ENCODE measurements at places on chromosomes 2 and 18. TPM values are rescaled to one million over a fixed set of nuclear protein-coding genes. Genes with fewer than 3 reads are reported as not detected.

DNA sequence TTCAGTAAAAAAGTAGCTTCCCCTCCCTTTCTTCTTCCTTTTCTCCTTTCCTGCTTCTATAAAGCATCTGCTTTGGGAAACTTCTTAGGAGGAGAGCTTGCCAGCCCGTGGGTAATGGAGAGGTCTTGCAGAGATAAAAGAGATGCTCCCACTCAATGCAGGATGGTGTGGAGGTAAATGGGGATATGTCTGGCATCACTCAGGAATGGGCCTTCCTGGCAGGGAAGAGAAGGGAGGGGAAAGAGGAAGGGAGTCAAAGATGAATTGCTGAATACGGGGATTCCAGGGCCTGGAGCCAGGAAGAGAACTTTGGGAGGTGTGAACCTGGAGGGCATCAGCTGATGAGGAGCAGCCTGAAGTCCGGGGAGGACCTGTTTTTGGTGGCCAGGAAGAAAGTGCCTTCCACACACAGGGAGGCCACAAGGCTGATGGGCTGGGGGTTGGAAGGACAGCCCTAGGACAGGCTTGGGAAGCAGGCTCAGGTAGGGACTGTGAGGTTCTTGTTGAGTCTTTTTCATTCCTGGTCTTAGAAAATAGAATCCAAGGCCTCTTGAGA, 25.2 kb downstream of the IL1B start:
- no peaks in the 10 kb centered on the region for H3K36me3 ChIP-seq
- no peak for DNase-seq
- H3K4me3 ChIP-seq = no peak overlapping the region
- H3K4me1 ChIP-seq = peaks cover 33% of the 10 kb centered on the region
- H3K27me3 ChIP-seq = no peaks in the 10 kb centered on the region

GRCh38 chr2:86622519-86623042, 1.1 kb downstream of the RNF103 start:
- no peaks in the 10 kb centered on the region for H3K27me3 ChIP-seq
- DNase-seq = no peak
- peak overlapping the region; percentile 78 for H3K4me3 ChIP-seq
- peak overlapping the region; percentile 88 for H3K27ac ChIP-seq
- H3K36me3 ChIP-seq = peaks cover 7% of the 10 kb centered on the region

DNA sequence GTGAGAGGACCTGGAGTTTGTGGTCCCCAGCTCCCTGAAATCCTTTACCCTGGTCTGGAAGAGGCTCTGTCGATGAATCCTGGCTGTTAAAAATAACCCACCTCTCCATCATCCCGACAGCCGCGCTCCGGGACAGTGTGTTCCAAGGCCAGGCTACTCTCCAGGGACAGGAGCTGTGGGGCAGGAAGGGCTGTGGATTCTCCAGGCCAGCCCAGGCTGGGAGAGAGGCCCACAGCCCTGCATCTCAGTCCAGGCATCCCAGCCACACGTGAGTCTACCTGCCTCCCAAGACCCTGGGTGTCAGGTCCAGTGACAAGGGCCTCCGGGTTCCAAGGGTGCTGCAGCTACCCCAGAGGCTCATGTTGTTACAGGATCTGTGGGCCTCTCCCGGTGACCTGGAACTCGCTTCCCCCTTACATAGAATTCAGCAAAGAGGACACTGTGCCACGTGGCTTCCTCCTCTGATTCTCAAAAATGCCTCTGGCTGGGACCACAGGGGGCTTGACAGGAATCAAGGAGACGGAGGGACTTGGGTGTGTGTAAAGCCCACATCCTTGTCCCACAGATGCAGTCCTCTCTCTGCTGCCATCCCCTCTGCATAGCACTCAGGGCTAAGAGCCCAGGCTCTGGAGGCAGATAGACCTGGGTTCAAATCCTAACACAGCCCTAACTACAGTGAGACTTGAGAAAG, 17.3 kb downstream of the ADRA2B start:
- no peak for DNase-seq
- no peaks in the 10 kb centered on the region for H3K36me3 ChIP-seq
- no peak overlapping the region for H3K27ac ChIP-seq
- H3K4me3 ChIP-seq = no peak overlapping the region
- H3K4me1 ChIP-seq = peaks cover 3% of the 10 kb centered on the region

DNA sequence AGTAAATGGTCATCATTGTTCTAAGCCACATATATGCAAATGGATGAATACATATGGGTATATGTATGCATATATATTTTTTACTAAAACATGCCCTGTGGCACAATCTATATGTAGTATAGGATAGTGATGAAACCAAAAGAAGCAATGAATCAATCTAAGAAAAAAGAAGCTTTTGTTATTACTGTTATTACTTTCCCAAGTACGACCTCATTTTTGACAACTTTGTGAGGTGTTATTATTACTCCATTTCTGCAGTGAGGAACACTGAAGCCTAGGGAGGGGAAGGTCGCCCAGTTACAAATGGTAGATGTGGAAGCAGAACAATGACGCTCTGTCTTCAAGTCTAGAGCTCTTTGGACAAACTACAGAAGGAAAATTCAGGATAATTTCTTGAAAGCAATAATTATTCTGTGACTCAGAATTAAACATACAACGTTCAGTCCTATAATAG, 38.3 kb downstream of the STAT4 start:
- no peak overlapping the region for H3K4me3 ChIP-seq
- no peaks in the 10 kb centered on the region for H3K36me3 ChIP-seq
- H3K4me1 ChIP-seq = no peaks in the 10 kb centered on the region
- H3K27ac ChIP-seq = no peak overlapping the region

DNA sequence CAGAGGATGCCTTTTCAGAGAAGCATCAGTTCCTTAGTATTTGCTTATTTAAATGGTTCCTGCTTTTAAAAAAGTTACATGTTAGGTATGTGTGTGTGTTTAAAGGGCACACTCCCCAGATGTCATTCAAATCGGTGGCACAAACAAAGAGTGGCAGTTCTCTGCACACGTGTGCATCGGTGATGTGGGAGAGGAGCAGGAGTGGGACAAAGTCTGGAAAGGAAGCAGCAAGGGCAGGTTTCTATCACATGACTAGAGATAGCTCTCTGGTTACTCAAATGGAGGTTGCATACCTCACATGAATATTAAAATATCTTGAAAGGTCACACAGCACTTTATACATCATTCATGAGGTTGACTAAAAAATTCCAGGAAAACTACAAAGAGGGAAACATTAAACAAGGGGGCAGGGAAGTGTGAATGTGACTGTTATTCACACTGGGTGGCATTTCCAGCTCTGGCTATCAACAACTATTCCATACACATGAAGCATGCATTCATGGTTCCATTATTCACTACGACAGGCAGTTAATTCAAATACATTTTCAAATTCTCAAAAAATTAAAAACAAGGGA, 64.7 kb downstream of the SEPTIN10 start:
- no peaks in the 10 kb centered on the region for H3K27me3 ChIP-seq
- no peak overlapping the region for H3K27ac ChIP-seq
- DNase-seq = peak; percentile 29
- H3K4me1 ChIP-seq = peaks cover 5% of the 10 kb centered on the region

DNA sequence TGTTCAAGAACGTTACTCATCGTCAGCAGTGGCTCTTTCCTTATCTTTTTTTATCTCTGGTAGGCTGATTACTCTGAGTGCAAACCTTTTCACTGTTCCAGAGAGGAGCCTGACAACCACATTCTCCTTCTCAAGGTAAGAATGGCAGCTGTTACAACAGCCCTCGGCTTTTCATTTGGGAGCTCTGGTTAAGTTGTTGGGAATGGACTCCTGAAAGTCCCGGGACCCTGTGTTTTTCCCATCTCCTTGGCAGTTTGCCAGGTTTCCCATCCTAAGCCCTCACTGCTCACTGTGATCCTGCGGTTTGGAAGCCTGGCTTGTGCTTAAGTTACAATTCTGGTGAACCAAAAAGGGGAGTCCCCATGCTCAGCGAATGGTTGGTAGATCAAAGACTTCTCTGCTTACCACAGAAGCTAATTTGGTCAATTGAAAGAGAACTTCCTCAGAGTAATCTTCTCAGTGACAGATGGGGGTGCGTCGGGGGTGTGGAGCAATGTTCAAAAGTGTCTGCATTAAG, 122.3 kb downstream of the LYPD6B start:
- no peaks in the 10 kb centered on the region for H3K27me3 ChIP-seq
- no peaks in the 10 kb centered on the region for H3K4me1 ChIP-seq
- no peak for DNase-seq
- no peaks in the 10 kb centered on the region for H3K36me3 ChIP-seq
- no peak overlapping the region for H3K27ac ChIP-seq
- no peak overlapping the region for H3K4me3 ChIP-seq

DNA sequence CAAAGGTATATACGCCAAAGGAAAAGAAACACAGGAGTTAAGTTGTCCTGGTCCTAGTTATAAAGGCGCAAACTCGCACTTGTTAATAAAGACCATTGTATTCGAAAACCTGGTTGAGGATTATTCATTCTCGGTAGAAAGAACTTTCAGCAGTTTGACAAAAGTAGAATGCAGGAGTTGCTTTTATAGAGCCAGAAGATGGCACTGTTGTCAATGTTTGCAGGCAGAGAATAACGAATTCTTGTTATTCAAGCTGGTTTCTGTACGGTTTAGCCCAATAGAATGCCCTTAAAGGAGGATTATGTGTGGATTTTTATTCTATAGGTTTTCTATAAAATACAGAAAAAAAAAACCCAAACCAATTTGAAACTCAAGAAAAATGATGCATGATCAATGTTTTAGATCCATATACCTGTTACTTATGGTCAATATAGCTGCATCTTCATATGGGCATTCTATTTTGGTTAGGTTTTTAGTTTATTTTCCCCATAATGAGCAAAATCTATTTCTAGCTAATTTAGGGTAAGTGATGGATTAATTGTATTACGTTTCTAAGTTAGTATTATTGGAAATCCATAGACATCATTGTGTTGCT, 510.3 kb downstream of the PLCL1 start:
- H3K27me3 ChIP-seq = peaks cover 8% of the 10 kb centered on the region
- H3K27ac ChIP-seq = no peak overlapping the region
- H3K4me3 ChIP-seq = no peak overlapping the region
- H3K36me3 ChIP-seq = no peaks in the 10 kb centered on the region
- peak; percentile 31 for DNase-seq
- no peaks in the 10 kb centered on the region for H3K4me1 ChIP-seq

DNA sequence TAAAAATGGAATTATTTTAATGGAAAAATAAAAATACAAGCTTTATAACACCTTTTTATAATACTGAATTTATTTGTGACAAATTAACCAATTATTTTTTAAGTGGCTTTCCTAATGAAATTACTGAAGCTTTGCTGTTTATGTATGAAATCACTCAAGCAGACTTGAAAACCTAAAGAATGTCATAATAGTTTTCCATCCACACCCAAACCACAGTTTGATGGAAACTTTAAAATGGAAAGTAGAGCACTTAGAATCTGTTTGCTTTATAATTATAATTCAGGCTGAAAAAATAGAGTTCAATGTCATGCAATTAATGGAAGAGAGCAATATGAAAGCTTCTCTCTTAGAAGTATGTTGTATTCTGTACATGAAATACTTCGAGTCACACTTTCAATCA, 31.6 kb upstream of the WDR75 start:
- H3K4me1 ChIP-seq = peaks cover 39% of the 10 kb centered on the region
- H3K27me3 ChIP-seq = no peaks in the 10 kb centered on the region
- H3K36me3 ChIP-seq = no peaks in the 10 kb centered on the region
- H3K27ac ChIP-seq = peak overlapping the region; percentile 43
- no peak overlapping the region for H3K4me3 ChIP-seq

DNA sequence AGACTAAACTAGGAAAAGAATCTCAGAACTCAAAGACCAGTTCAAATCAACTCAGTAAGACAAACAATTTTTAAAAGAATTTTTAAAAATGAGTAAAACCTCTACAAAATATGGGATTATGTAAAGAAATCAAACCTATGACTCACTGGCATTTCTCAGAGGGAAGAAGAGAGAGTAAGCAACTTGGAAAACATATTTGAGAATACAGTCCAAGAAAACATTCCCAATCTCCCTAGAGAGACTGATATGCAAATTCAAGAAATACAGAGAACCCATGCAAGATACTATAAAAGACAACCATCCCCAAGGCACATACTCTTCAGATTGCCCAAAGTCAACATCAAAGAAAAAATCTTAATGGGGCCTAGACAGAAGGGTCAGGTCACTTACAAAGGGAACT, 162.7 kb downstream of the WDPCP start:
- H3K27ac ChIP-seq = no peak overlapping the region
- H3K36me3 ChIP-seq = no peaks in the 10 kb centered on the region
- H3K27me3 ChIP-seq = no peaks in the 10 kb centered on the region
- no peak overlapping the region for H3K4me3 ChIP-seq

The RND3 gene
- 92.0 TPM for total RNA-seq

- no peaks in the 10 kb centered on the region for H3K4me1 ChIP-seq
- peak; percentile 25 for DNase-seq
- H3K27me3 ChIP-seq = peaks cover 11% of the 10 kb centered on the region
- no peaks in the 10 kb centered on the region for H3K36me3 ChIP-seq
Measured at GRCh38 chr18:50161597-50162205, 33.2 kb downstream of the MYO5B start.

The PLA2R1 gene
- 10.5 TPM for total RNA-seq

- H3K4me3 ChIP-seq = no peak overlapping the region
- H3K27ac ChIP-seq = peak overlapping the region; percentile 70
- H3K4me1 ChIP-seq = peaks cover 16% of the 10 kb centered on the region
- no peaks in the 10 kb centered on the region for H3K36me3 ChIP-seq
- peak; percentile 79 for DNase-seq
Measured at GRCh38 chr2:191218292-191218898, 26.8 kb upstream of the MYO1B start.

The BUB1 gene
- total RNA-seq = 8.0 TPM

The DLGAP1 gene
- 2.3 TPM for total RNA-seq

GRCh38 chr2:9950521-9951271, 797 bp upstream of the GRHL1 start:
- H3K4me3 ChIP-seq = peak overlapping the region; percentile 62
- H3K4me1 ChIP-seq = peaks cover 4% of the 10 kb centered on the region
- DNase-seq = no peak
- no peak overlapping the region for H3K27ac ChIP-seq
- no peaks in the 10 kb centered on the region for H3K36me3 ChIP-seq

- H3K4me1 ChIP-seq = no peaks in the 10 kb centered on the region
- no peak overlapping the region for H3K4me3 ChIP-seq
- H3K27me3 ChIP-seq = no peaks in the 10 kb centered on the region
Measured at GRCh38 chr2:145415151-145415550, 895.2 kb upstream of the ZEB2 start.

The KCNS3 gene
- 1.7 TPM for total RNA-seq

All from astrocyte (in vitro differentiated cells and primary cell).